ENCODE measurements at places on chromosomes 2 and 18.
A peak's percentile ranks its signal among the peaks of the same experiment; 100 is the strongest.

DNA sequence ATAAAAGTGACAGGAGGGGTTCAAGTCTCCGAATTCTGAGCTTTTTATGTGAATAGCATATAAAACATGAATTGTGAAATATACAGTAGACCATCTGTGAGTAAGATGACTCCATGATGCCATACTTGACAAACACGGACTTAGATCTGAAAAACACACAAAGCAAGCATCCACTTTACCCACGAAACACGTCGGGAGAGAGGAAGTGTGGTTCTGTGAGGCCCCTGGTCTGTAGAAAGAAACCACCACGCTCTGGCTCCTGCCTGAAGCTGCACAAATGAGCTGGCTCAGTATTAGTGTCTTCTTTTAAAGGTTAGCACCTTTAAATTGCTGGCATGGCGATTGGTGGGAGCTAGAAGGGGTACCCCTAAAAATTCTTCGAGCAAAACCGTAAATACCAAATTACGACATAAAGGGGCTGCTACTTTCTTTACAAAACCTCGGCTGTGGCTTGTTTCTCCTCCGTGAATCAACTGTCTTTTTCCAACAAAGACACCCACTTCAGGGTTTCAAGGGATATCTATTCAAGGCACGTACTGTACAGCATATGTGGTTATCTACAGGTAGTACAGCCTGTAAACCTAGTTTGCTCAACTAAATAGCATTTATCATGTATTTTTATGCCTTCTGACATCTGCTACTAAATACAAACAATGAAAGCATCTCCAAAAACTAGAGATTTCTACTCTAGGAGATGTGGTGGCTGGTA is 70.9 kb downstream of the AFF3 start:
- DNase-seq, result peak; percentile 51

GRCh38 chr2:13768274-13768673 is 864.2 kb upstream of the LRATD1 start:
- no peak for DNase-seq

DNA sequence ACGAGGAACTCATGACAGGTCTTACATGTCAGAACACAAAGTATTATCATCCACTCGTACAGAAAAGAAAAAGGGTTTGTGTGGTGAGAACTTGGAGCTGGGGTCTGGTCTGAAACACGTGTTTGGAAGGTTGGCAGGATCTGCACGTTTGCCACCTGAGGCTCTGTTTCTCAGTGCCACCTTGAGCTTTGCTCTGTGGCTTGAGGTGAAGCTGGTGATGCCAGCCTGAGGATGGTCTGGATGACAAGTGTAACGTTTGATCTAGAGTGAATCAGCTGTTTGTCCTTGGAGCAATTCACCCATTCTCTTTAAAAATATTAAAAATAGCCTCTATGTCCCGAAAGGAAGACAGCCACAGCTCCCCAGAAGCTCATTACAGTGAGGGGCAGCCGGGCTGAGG is 45.4 kb upstream of the KLF11 start:
- DNase-seq, result no peak

DNA sequence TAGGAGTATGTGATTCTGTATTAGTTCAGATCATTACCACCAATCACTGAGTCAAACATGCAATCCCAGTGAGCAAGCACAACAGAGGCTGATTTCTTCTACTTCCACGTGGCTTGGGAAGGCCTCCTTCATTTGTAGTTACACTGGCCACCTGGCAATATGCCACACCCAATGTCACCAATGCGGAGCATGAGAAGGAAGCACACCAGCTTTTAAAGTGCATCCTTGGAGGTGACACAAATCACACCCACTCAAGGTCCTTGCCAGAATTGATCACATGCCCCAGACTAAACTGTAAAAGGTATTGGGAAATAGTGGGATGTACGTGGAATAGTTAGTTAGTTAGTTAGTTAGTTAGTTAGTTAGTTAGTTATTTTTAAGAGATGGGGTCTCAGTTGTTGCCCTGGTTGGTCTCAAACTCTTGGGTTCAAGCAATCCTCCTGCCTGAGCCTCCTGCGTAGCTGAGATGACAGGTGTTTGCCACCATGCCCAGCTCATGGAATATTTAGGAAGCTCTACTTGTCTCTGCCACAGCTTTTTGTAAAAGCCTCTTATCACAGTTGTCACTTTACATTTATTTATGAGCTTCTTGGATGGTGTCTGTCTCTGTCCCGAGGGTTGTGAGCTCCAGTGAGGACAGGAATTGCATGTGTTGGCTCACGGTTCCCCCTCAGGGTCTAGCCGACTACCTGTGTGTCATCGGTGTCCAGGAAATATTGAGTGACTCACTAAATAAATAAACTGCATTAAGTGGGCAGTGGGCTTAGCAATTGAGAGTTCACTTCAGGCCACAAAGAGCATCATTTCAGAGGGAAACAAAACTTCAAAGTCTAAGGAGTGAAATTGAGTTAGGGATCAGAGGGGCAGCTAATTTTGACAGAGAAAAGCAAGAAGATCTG is 28.1 kb upstream of the CAB39 start:
- DNase-seq, result no peak

GRCh38 chr2:149561309-149561926 is 26.2 kb downstream of the MMADHC start:
- DNase-seq, result peak; percentile 50

DNA sequence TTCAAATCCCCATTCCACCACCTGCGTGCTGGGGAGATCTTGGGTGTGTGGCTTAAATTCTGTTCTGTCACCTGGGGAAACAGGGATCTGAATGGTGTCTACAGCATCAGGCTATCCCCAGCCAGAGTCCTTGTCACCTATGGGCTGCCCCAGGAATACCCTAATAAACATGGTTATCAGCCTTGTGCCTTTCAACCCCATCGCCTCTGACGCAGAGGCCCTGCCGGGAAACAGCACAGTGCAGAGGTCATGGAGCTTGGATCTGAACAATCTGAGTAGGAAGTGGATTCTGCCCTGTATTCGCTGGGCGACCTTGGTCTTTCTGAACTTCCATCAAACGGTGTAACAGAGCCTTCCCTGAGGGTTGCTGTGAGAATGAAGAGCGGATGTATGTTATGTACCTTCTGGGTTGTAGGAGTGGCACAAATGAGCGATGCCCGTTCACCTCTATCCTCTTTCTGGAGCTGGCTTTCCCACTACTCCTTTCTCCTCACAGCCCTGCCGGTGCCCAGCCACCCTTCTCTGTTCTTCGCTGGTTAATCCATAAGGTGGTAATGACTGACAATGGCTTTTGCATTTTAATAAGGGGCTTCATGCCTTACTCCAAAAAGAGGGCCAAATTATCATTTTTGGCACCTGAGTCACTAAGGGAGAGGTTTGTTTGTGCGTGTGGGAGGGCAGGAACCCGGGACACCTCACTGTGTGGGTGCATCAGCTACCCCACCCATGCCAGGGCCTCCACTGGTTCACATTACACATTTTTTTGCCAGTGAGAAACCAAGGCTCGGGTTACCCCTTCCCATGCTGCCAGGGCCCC is 256.5 kb downstream of the MYCN start:
- no peak for DNase-seq

DNA sequence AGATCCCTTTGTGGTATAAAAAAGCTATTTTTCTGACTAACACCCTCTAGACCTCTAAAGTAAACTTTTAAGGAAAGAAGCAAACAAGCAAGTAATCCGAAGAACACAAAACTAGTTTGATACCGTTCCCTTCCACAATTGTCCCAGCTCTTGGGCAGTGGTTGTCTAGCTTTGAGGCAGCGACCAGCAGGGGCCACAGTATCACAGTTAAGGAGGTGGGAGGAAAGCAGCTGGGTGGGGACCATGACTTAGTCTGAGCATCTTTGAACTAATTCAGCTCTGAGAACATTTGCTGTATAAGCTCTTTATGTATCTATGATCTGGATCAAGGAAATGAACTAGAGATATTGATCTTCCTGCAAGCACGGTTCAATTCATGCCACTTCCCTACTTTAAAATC is 51.0 kb downstream of the SF3B1 start:
- no peak for DNase-seq

DNA sequence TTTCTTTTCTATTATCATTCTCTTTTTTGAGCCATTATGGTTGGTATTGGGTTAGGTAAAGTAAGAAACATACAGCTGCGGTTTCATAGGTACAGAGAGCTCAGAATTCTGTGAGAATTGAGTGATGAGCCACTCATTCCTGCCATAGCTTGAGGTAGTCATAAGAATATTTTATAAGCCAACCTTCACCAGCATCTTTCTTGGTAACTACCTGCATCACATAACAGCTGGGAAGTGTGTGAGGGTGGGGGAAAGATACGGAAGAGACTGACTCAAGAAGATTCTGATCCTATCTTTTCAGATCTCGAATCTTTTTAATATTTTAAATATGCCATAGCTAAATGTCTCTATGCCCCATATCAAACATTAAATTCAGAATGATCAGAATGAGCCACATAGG is 313.8 kb upstream of the DDX18 start:
- no peak for DNase-seq

DNA sequence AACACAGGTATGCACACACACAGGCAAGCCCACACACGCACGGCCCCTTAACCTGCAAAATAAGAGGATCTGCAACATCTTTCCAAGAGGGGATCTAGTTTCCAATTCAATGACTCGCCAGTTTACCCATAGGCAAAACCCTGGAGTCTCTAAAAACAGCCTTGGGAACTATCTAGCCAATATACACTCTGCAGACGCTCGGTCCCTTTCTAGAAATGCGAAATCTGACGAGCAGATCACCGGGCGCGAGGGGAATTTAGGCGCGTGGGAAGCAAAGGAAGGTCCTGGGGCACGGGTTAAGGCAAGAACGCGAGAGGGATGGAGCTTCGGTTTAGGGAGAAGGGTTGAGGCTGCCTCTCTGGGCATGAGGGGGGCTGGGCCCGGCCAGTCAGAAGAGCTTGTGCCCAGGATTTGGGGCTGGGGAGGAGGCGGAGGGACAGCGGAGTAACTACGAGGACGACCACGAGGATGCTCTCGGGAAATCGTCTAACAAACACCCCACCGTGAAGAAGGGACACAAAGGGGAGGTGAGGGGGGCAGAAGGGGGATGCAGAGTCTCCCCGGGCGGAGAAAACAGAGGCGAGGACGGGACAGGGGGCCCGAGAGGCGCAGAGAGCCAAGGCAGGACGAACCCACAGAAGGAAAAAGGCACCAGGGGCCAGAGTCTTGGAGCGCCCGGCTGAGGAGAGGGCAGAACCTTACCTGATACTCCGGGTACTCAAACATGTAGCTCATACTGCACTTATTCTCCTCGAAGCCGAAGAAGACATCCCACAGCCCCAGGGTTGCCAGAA is 542 bp downstream of the PGAP1 start:
- DNase-seq, result peak; percentile 39

GRCh38 chr18:56789004-56789888 is 138.1 kb downstream of the WDR7 start:
- peak; percentile 38 for DNase-seq

GRCh38 chr2:120558847-120559246 is 176.8 kb upstream of the GLI2 start:
- DNase-seq, result no peak

- no peak for DNase-seq
Observed at GRCh38 chr2:16334886-16335603, 330.6 kb downstream of the CYRIA start.

GRCh38 chr2:165082479-165082878 is 121.4 kb downstream of the SCN3A start:
- DNase-seq, result no peak
